SW 1271 (cell line): ENCODE measurements at places on chromosomes 6 and 20.

GRCh38 chr20:63314015-63314471, 21.1 kb downstream of the COL20A1 start:
- DNase-seq = no peak

GRCh38 chr20:53769041-53769440, 175.4 kb upstream of the ZNF217 start:
- DNase-seq = no peak

DNA sequence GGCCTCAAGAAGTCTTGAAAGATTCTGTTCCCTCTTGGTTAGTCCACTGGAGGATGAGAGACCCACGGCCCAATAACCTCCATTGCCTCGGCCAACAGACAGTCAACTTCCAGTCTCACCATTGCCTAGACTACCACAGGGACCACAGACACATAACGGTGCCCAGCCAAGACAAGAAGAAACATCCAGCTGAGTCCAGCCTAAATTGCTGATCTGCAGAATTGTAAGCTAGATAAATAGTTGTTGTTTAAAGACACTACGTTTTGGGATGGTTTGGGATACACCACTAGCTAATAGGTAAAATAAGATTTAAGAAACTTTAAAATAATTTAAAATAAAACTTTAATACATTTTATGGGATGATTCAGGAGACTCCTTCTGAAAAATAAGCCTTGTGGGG, 324.7 kb upstream of the JAG1 start:
- DNase-seq = no peak

- no peak for DNase-seq
Measured at GRCh38 chr6:15297895-15298590, 52.2 kb downstream of the JARID2 start.

- DNase-seq = no peak
Measured at GRCh38 chr20:14067603-14068002, 72.3 kb downstream of the MACROD2 start.

- DNase-seq = peak; percentile 97
Measured at GRCh38 chr6:31814677-31815024, 432 bp downstream of the HSPA1L start.

DNA sequence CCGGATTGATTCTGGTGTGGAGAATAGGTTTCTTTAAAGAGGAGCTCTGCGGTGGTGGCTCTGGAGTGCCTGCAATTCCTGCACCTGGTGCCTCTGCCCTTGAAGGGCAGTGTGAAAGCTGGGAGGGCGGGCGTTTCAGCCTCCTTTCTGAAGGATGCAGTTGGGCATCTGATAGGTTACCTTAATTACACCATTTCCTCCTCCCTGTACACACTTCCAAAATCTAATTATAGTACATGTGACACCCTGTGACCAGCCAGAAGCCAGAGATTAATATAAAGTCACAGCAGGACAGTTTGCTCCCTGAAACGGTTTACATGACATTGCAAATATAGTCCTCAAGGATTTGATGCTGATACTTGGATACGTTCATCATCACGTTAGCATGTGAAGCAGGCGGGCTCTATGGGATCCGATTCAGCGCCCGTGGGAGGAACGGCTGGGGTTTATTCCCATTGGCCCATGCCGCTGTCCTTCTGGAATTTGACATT, 548.2 kb downstream of the QKI start:
- no peak for DNase-seq

DNA sequence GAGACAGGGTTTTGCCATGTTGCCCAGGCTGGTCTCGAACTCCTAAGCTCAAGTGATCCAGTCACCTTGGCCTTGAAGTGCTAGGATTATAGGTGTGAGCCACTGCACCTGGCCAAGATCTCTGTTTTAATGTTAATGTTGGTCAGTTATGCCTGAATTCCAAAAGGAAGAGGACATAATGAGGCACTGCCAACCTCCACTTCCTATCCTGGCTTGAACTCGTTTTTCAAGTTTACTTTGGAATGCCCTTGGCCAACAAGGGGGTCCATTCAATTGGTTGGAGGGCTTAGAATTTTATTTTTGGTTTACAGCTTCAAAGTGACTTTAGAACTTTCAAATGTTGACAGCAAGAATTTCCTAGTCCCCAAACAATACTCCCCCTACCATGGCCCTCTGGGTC, 29.8 kb downstream of the DNAAF9 start:
- no peak for DNase-seq

DNA sequence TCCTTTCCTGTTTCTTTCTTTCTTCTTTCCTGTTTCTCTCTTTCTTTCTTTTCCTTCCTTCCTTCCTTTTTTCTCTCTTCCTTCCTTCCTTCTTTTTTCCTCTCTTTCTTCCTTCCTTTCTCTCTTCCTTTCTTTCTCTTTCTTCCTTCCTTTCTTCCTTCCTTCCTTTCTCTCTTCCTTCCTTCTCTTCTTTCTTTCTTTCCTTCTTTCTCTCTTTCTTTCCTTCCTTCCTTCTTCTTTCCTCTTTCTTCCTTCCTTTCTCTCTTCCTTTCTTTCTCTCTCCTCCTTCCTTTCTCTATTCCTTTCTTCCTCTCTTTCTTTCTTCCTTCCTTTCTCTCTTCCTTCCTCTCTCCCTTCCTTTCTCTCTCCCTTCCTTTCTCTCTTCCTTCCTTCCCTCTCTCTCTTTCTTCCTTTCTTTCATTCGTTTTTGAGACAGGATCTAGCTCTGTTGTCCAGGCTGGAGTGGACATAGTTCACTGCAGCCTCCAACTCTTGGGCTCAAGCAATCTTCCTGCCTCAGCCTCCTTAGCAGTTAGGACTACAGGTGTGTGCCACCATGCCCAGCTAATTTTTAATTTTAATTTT, 170.8 kb upstream of the GMDS start:
- no peak for DNase-seq

DNA sequence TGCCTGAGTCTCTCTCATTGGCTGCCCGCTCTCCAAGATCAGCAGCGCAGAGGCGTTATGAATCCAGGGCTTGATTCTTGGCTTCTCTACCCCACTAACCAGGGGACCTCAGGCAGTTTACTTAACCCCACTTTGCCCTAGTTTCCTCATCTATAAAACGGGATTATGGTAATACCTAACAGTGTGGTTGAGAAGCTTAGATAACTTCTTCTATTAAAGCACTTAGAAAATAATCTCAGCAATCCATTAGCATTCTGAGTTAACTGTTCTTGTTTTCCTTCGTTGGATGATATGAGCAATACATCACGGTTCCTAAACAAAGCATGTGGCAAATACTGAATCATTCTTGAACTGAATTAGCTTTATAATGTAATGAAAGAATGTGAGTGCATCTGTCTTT, 116.3 kb upstream of the FKBP1C start:
- no peak for DNase-seq

- DNase-seq = no peak
Measured at GRCh38 chr6:85077098-85077497, 312.7 kb upstream of the TBX18 start.

- DNase-seq = no peak
Measured at GRCh38 chr6:131643855-131644460, 6.9 kb downstream of the ENPP3 start.

- DNase-seq = no peak
Measured at GRCh38 chr20:62027116-62027515, 38.6 kb downstream of the TAF4 start.

DNA sequence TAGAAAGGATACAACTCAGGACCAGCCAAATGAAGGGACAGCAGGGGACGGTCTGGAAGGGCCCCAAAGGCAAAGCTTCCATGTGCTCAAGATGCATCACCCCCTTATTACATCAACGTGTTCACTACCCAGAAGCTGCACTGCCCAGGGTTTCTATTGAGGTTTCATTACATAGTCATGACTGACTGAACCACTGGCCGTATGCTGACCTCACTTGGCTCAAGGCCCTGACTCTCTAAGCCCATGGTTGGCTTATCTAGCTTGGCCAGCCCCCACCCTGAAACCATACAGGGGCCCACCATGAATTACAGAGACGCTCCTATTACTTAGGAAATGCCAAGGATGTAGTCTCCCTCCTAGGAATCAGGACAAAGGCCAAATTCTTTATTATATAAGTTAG, 179.4 kb downstream of the FOXC1 start:
- DNase-seq = no peak

GRCh38 chr20:1810926-1811620, 84.1 kb upstream of the SIRPA start:
- no peak for DNase-seq

DNA sequence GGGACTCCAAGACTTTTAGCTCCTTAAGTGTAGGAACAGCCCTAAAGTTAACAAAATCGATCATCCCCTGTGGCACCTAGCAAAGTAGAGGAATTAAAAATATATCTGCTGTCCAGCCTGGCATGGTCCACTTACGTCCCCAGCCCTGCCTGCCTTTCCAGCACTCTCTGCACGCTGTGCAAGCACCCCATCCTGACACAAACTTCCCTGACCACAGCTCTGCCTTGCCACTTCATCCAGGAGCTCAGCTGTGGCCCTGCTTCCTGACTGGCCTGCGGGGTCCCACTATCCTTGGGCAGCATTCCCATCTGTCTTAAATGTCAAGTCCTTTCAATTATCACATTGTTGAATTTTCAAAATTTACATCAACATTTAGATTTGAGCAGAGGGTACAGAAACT, 39.0 kb downstream of the BLOC1S5 start:
- no peak for DNase-seq

- no peak for DNase-seq
Measured at GRCh38 chr6:43867246-43867645, 97.2 kb downstream of the VEGFA start.

- no peak for DNase-seq
Measured at GRCh38 chr6:143126574-143126941, 65.9 kb downstream of the AIG1 start.

DNA sequence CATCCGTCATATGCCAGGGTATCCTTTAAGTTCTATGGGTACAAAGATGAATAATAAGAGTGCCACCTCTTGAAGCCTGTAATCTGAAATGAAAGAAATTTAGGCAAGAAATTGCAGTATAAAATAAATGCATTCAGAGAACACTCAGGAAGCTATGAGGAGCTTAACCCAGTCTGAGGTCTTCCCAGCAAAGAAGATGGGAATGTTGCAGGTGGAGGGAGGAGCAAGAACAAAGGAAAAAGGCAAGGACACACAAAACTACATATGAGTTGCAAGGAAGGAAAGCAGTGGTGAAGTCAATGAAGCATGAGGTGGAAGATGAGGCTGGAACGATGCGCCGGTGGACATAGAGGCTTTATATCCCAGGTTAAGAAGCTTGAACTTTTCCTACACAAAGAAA, 67.0 kb upstream of the DST start:
- DNase-seq = no peak

GRCh38 chr6:144305985-144306384, 20.9 kb downstream of the UTRN start:
- no peak for DNase-seq

- DNase-seq = no peak
Measured at GRCh38 chr6:5053864-5054244, 31.3 kb upstream of the PPP1R3G start.

GRCh38 chr6:127198549-127198948, 68.1 kb upstream of the RNF146 start:
- DNase-seq = no peak

- no peak for DNase-seq
Measured at GRCh38 chr6:46338131-46338530, 153.1 kb downstream of the RCAN2 start.

DNA sequence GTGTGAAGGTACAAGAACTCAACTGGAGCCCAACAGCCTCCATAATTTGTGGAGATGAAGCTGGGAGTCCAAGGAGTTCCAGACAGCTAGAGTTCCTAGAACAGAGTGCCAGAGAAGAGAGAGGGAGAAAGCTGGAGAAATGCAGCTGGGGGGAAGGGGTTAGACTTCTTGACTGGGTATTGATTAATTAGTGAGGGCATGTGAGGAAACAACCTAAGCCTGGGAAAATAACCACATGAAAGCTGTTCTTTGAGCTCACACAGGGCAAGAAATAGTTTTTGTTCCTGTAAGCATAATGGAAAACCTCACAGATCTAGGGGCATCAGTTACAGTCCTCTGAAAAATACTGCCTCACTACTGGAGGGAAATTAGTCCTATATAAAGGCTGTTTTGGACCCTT, 230.5 kb upstream of the FKBP1C start:
- DNase-seq = no peak

DNA sequence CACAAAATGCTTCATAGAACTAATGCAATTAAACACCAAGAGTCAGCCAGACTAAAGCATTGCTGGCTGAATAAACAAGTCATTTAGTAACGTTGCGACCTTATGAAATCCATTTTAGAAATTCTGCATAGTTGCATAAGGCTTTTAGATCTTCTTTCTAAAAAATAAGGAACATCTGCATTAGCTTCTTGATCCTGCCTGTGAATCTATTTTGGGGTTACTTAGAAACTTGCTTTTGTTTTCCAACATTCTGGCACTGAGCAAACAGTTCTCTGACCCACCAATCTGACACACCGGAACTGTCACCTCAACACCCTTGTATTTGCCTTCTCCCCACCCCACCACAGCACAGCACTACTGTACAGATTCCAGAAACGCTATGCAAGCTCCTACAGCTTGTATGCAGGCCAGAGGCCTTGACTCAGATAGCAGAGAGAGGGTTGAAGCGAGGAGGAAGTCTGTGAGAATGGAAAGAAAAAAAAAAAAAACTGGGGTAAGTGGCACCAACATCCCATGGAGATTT, 55.0 kb downstream of the KIF13A start:
- no peak for DNase-seq
